ENCODE measurements at places on chromosomes 1 and 21.

DNA sequence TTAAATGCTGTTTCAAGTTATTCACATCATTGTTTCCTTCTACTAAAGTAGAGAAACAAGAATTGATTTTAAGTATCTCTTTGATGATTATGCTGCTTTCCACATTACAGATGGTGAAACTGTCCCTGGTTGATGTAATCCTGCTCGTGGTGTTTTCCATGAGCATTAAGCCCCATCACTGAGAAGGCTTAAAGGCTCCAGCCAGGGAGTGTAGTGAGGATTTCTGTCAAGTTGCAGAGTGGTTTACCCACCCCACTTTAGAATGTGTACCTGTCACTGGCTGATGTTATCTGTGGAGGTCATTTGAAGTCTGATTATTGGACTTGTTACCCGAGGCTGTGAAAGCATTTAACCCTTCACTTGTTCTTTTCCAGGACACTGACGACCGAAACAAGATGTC is 12.9 kb downstream of the CERS2 start:
- DNase-seq, result no peak

- peak; percentile 74 for DNase-seq
Observed at GRCh38 chr1:100921110-100921706, 25.3 kb downstream of the SLC30A7 start.

DNA sequence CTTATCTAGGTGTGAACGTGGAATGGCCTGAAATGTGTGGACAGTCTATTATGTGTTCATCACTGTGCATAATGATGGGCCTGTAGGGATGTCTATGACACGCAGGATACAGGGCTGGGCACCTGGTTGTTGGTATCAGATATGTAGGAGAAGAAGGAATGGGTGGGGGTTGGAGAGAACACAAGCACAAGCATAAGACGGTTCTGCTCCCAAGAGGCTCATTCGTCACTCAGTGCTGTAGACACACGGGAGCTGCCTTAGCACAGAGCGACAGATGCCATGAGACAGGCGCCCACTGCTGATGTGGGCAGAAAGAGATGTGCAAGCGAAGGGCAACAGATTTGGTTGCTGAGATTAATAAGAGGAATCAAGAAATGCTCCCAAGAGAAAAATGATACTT is 256.2 kb downstream of the DISC1 start:
- DNase-seq, result no peak

GRCh38 chr1:223109581-223110026 is 33.4 kb downstream of the TLR5 start:
- DNase-seq, result peak; percentile 15

DNA sequence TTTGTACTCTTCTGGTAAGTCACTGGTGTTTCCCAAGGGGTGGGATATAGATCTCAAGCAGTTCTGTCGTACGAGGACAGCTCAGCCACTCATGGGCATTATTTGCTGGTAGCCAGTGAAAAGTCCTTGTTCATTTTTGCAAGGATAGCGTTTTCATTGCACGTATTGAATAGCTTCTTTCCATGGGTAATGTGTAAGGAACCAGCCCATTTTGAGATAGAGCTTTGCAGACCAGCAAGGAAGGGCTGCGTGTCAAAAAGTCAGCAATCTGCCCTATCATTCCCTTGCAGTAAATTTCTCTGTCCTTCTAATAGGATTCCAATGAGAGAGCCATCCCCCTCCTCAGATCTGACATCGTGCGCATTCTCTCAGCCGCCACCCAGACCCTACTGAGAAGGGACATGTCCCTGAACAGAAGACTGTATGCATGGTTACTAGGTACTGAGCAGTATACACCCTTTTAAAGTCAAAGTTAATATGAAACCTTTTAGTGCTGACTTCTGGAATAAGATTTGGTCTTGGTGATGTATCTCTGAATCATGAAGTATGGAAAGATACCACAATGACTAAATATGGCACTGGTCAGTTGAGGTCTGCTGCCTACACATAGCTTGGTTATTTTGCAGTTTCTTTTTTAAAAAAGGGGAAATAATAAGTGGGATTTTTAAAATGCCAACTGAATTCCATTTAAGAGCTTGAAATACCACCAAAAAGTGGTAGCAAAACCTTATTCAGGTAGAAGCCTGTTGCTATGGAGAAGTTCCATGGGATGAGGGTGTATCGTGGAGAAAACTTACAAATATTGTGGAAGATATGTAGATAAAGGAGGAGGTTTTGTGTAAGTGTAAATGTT is 55.3 kb downstream of the DOP1B start:
- DNase-seq, result peak; percentile 86

GRCh38 chr1:75308365-75308764 is 174.2 kb downstream of the LHX8 start:
- DNase-seq, result no peak

DNA sequence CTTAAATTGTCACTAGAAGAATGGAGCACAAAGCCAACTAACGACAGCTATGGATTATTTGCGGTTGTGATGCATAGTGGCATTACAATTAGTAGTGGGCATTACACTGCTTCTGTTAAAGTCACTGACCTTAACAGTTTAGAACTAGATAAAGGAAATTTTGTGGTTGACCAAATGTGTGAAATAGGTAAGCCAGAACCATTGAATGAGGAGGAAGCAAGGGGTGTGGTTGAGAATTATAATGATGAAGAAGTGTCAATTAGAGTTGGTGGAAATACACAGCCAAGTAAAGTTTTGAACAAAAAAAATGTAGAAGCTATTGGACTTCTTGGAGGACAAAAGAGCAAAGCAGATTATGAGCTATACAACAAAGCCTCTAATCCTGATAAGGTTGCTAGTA is 13.5 kb downstream of the USP1 start:
- DNase-seq, result no peak

GRCh38 chr1:218643926-218644325 is 298.8 kb downstream of the TGFB2 start:
- no peak for DNase-seq

DNA sequence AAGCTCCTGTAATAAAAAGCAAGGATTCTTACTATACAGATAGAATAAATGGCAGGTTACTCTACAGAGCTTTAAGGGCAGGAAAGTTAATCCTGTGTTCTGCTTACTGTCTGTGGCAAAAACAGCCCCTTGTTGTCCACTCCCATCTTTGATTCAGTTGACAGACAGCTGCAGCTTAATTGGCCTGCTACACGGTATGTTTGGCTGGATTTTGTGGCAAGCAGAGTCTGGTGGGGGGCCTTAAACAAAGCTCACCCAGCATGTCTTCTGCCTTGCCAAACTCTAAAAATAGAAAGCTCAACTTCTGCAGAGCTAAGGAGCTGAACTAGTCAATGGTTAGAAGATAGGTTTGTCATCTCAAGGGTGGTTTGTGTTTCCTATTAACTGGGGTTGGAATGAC is 407.2 kb downstream of the HLX start:
- no peak for DNase-seq

GRCh38 chr1:211335522-211336157 is 9.0 kb downstream of the TRAF5 start:
- no peak for DNase-seq

DNA sequence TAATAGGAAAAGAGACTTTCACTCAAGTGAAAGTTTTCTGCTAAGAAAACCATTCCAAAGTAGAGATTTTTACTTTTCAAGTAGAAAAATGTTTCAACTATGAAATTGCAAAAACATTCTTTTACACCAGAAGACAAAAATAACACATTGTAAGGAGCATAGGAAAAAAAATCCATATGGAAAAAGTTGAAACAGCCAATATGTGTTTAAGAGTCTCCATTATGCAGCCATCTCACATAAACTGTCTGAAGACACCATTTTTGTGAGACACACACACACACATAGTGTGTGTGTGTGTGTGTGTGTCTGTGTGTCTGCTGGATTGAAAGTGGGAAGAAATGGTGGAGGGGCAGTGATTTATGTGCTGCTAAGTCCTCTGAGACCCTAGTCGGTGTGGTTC is 162.1 kb downstream of the HHAT start:
- DNase-seq, result no peak

DNA sequence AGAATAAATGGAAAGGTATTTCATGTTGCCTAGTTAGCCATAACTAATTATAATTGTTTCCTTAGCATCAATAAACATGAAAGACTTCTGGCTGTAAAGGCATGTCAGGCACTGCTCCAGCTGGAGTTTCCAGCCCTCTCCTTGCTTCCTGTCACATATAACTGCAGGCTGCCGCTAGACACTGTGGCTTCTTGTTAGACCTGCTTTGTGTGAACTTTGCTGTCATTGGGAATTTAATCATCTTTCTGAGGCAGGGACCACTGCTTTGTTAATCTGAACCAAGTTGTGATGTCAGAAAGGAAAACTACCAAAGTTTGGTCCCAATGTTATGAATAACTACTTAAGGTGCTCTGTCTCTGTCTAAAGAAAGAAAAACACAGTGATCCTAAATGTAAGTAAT is 90.3 kb upstream of the DUSP10 start:
- no peak for DNase-seq

GRCh38 chr1:20385630-20386029 is 95.0 kb downstream of the VWA5B1 start:
- DNase-seq, result no peak

DNA sequence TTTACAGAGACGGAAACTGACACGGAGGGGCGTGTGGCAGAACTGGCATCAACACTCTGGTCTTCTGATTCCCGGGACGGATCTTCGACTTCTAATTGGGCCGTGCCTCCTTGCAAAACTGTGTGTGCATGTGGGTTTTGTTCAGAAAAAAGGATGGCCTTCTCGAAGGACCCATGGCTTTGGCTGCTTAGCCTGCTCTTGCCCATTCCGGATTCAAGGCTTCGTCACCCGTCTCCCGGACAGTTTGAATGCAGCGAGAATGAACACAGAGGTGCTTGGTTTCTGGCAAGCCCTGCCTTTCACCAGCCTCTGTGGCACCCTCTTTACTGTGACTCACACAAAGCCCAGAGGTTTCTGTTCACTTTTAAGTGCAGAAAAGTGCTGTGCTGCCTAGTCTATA is 120.1 kb downstream of the PRDM2 start:
- DNase-seq, result no peak

DNA sequence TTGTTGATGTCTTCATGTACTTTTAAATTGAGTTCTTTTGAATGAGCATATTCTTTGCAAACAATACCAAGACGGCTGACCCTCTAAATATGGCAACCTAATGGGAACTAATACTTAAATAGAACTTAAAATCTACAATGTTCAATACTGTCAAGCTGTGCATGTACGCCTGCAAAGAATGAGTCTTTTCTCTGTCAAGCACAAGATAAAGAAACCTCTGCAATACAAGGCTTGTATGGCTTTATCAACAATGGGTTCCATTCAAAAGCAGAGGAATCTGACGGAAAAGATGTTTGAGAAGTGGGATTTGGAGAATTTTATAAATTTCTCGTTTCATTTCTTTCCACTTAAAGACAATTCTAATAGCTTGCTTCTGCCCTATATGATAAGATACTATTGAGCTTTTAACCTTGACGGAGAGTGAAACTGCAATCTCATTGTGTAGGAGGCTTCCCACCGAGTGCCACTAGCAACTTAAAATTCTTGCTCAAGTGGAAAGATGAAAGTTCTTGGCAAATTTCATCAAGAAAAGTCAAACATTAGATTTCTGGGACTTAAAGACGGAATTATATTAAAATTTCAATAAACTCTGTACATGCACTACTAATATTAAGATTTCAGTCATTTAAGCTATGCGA is 119.8 kb downstream of the RGS21 start:
- no peak for DNase-seq

DNA sequence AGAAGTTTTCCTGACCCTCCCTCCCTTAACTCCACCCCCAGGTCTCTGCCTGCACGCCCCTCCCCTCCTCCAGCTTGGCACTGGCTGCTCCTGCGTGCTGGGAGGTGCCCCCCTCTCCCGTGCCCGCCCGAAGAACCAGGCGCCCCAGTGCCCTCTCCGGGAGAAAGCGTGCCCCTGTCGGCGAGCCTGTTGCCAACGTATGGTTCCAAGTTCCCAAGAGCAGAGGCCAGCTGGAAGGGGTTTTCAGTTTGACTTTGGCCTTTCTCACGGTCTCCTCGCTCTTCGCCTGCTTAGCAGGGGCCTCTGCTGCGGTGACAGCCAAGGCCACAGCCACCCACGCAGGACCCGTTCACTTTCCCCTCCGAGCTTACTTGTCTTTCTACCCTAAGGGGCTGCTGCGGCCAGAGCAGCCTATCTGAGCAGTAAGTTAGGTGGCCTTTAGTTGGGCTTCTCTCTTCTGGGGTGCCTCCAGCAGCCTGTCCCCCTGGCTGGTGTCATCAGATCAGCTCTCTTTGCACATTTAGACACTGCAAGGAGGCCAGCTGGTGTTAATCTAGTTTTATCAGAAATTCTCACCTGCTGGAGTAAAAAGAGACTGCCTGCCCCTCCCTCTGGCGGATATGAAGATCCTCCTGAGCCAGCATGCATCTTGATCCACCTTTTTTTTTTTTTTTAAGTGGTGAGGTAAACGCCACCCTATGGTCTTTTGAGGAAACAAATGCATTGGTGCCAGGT is 1.5 kb downstream of the STUM start:
- no peak for DNase-seq

DNA sequence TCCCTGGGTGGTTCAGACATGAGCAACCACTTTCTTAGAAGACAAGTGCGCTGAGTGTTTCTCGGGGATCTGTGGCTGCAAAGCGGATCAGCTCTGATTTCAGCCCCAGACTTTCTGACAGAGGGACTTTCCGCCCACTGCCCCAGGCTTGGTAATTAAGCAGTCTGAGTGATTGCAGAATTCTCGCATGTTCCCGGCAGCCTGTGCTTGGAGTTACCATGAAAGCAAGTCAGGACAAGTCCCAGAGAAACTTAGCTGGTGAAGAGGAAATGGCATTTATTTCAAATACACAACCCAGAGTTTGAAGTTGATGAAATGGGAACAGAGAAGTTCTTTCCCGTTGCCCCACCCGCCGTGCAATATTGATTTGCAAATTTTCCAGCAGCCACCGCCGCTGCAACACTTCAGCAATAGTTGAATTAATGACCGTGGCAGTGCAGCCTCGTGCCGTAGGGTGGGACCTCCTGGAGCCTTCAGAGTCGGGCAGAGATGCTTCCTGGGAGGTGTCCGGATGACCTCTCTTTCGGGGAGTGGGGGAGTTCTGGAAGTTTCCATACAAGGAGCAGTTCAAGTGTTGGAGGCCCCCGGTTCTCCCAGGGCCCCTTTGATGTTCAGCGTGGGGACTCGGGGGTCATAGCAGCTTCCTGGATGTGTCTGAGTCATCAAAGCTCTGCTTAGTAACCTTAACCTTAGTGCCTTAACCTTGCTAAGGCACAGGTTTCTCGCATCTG is 134.7 kb downstream of the KAZN start:
- no peak for DNase-seq

- DNase-seq, result no peak
Observed at GRCh38 chr1:208462761-208463160, 218.6 kb upstream of the PLXNA2 start.

DNA sequence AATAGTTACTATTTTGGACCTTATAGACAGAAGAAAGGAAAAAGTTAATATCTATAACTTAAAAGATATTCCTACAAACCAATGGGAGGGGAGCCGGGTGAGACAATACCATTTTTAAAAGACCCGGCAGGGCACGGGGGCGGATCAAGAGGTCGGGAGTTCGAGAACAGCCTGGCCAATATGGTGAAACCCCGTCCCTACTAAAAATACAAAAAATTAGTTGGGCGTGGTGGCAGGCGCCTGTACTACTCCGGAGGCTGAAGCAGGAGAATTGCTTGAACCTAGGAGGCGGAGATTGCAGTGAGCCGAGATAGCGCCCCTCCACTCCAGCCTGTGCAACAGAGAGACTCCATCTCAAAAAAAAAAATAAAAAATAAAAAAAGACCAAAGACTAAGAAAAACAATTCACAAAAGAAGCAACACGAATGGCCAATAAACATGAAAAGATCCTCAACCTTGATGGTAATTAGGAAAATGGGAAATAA is 1.2 kb upstream of the PSMB2 start:
- peak; percentile 20 for DNase-seq

All from cardiac fibroblast (primary cell).